CD4-positive, alpha-beta T cell treated with Interleukin-1 beta for 1 hour (primary cell): ENCODE measurements at places on chromosomes 3 and 15.
A peak's percentile ranks its signal among the peaks of the same experiment; 100 is the strongest.

DNA sequence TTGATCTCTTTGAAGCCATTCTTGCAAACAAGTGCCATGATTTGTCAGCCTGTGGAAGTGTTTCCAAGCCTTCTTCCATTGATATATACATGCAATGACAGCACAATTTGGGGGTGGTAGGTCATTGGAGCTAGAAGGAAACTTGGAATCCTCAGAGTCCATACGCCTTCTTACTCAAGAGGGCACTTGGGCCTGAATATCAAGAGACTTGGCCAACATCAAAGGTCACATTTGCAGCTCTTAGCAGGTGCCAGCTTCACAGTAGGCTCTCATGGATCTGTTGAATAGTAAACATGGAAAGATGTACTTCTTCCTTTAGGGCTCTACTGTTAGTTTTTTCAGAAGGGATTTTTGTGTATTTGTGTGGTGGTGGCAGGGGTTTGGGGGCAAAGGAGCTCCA lies 50.9 kb downstream of the RHCG start:
- DNase-seq, result no peak

DNA sequence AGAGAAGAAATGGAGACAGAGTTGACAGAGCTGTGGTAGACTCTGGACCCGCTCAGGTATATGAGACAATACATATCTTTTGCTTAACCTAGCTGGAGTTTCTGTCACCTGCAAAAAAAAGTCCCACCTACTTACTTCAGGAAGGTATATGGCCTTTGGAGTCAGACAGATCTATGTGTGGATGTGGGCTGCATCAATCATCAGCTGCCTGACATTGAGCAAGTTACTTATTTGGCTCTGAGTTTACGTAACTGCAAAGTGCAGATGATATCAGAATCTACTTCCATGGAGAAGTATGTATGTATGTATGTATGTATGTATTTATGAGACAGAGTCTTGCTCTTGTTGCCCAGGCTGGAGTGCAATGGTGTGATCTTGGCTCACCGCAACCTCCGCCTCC lies 124.3 kb downstream of the MYLK start:
- DNase-seq, result no peak

GRCh38 chr3:58565621-58566397 lies 11.4 kb downstream of the FAM107A start:
- DNase-seq, result no peak

GRCh38 chr3:170909129-170909903 lies 879 bp upstream of the EIF5A2 start:
- no peak for DNase-seq

DNA sequence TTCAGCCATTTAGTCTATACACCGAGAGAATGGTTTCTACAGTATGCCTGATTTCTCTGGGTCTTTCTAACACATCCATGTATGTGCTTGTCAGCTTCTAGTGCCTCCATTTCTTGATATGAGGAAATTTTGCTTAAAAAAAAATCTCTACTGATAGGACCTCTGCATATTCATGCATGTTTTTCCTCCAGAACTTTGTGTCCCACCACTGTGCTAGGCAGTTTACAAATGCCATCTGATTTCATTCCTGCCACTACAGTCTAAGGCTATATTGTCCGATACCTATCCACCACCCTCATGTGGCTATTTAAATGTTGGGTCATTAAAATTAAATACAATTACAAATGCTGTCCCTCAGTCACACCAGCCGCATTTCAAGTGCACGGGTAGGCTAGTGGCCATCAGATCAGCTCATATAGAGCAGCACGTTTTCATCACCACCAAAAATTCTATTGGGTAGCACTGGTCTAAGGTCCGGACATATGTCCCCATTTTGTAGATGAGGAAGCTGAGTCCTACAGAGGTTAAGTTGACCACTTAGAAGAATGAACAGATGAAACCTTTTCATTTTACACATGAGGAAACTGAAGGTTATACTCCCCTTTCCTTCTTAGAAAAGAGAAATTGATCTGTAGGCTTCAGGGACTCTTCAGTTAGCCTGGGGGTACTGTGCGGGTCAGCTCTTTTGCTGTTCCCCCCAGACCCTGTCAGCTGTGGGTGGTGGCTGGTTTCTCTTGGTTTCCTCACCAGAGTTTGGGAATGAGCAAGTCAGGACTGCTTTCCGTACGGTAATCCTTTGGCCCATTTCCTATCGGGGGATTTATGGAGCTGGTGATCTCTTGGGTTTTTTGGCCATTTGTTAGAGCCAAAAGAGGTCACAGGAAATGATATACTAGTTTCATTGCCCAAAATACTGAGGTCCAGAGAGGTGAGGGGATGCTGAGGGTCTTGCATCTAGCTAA lies 56.5 kb downstream of the SMAD3 start:
- no peak for DNase-seq

DNA sequence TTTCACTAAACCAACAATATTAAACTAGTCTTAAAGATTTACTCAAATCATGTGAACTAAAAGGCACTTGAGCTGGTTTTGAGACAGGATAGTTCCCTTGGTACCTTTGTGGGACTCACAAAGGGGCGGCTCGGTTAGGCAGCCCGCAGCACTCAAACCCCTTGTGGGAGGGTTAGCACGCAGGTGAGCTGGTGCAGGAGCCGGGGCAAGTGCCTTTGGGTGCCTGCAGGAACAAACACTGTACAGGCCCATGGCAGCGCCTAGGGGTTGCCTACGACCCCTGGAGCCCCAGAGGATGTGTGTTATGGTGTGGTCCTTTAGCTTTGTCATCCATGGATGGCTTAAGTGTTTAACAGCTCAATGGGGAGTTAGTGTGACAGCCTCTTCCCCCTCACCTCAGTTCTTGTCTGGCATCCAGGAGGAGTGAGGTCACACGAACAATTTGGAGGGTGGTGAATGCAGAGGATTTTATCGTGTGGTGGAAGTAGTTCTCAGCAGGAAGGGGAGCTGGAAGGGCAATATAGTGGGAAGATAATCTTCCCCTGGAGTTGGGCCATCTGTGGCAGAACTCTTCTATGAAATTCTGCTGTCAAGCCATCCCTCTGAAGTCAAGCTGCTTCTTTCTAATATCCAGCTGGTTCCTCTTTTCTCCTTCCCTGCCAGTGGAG lies 470.9 kb downstream of the RBMS3 start:
- no peak for DNase-seq

- no peak for DNase-seq
Measured at GRCh38 chr3:9013782-9014563, 50.7 kb upstream of the RAD18 start.

- DNase-seq, result no peak
Measured at GRCh38 chr3:177370246-177370822, 173.1 kb upstream of the TBL1XR1 start.

DNA sequence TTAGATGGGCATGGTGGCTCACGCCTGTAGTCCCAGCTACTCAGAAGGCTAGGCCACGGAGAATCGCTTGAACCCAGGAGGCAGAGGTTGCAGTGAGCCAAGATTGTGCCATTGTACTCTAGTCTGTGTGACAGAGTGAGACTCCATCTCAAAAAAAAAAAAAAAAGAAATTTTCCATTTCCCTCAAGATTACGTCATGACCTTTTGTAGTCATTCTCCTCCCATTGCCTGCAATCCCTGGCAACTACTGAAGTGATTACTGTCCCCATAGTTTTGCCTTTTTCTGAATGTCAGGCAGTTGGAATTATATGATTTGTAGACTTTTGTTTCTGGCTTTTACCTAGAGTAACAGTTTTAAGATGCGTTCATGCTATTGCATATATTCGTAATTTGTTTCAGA lies 28.0 kb downstream of the WDR76 start:
- no peak for DNase-seq

GRCh38 chr3:184234671-184235380 lies 5.4 kb downstream of the VWA5B2 start:
- no peak for DNase-seq

- no peak for DNase-seq
Measured at GRCh38 chr3:11389386-11390268, 117.4 kb downstream of the ATG7 start.

DNA sequence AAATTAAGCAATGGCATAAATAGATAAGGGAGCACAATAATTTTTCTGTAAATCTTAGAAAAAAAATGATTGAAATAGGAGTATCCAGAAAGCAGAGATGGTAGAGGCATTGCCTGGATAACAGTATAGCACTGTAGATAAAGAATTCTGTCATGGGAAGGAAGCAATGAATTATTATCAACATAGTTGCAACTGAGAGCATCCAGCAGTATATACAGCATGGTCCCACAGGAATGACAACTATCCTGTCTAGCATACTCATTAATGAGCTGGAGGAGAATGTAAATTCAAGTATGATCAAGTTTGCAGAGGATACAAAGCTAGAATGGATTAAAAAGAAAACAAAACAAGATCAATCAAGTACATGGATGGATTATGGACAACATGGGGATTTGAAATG lies 90.8 kb downstream of the DPH6 start:
- DNase-seq, result no peak

- no peak for DNase-seq
Measured at GRCh38 chr3:73601481-73601880, 23.3 kb downstream of the PDZRN3 start.

DNA sequence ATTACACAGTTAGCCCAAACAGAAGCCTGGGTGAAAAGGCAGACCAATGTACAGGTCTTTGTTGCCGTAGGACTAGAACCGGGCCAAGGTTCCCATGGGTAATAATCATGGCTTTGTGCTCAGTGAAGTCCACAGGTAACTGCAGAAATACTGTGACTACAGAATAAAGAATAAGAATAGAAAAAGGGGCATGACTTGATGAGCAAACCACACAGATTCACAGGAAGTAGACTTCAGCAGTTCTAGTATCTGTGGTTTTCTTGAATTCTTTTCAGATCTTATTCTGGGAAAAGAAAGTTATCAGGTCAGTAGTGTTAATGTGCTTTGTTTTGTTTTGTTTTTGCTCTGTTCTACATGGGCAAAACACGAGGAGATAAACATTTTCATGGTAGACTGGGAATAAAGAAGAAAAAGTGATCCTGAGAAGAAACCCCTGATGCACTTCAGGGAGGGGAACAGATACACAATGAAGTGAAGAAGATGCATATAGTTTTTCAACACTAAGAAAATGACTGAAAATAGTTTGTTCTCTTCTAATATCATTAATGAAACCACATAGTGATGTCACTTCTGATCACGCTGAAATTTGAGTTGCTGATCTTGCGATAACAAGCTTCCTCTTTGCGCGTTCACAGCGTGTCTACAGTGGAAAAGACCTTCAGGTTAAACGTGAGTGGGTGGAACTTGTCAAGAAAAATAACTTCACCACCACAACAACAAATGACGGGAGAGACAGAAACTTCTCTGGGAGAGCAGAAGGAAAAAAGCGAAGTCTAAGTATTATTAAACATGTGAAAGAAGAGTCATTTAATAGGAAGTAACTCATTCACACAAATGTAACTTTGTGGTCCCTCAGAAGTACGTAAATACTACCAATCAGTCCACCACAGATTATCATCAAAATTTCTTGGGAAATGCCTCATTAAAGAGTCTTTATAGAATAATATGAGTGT lies 315.8 kb upstream of the SATB1 start:
- peak; percentile 82 for DNase-seq

DNA sequence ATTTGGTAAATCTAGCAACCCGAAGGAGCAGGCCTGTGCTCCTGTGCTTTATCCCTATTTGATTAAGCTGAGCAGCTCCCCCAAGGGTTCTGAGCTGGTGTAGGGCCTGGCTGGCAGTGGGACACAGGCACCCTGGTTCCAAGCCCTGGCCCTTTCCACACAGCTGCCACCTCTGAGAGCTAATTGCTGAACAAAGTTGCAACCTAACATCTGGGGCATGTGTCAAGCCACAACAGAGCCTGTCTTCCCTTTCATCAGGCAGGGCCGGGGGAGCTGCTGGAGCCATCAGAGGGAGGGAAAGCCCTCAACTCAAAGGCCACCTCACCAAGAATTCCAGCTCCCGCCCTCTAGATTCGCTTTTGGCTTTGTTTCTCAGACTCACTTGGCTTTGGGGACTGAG lies 17.1 kb upstream of the MRPS22 start:
- no peak for DNase-seq

DNA sequence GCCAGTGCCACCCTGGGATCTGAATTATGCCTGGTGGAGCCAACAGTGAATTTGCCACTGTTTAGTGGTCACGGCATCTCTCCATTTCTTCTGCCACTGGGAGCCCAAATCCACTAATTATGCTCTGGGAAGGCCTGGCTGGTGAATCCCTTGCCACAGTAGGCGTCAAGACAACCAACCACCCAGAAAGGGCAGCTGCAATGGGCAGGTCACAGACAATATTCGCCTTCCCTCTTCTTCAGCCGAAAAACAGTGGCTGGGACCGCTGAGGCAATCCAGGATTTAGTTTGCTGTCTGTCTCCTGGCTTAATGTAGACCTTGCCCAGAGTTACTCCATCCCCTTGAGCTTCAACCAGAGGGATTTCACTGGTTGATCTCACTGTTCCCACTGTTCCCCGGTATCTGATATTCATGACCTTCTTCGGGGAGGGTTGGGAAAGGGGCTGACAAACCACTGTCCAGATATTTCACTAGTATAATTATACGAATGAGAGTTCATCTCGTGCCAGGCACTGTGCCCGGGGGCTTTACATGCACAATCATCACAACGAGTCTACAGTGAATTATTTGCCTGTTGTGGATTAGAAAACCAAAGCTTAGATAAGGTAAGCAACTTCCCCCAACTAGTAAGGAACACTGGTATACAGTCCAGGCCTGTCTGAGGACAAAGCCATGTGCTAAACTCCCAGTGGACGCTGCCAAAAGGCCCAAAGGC lies 49.9 kb upstream of the RAB6B start:
- DNase-seq, result no peak

- DNase-seq, result no peak
Measured at GRCh38 chr3:177286034-177286433, 88.8 kb upstream of the TBL1XR1 start.

GRCh38 chr3:54538346-54538745 lies 389.5 kb downstream of the LRTM1 start:
- DNase-seq, result no peak

- no peak for DNase-seq
Measured at GRCh38 chr3:160886421-160886820, 130.4 kb downstream of the PPM1L start.

DNA sequence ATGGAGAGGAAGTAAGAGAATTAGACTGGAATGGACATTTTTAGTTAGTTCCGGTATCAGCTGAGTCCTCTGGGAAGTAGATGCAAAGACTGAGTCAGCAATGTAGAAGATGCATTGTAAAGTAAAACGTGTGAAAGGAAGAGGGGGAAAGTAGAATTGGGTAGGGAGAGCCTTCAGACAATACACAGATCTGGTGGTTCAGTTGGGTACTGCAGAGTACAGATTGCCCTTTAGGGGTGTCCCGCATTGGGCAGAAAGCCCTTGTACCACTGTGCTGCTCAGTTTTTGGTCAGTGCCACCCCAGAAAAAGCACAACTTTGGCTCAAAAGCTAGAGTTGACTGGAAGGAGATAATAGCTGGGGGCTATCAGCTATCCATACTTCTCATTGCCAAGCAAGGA lies 247.4 kb downstream of the KBTBD8 start:
- DNase-seq, result no peak

DNA sequence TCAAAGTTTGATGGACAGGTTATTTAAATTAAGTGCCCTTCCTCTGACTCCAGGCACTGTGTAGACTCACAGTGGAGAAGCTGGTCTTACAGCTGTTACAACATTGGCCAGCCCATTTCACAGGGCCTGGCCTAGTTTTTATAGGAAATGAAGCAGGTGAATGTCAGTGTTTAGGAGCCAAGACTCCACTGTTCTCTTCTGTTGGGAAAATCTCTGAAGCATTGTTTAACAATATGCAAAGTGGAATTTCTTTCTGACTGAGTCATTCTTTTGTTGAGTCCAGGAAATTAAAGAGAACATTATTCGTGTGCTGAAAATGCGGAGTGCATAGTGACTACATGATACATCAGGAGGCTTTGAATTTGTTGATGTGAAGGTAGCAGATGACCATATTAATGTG lies 64.7 kb downstream of the ARRDC4 start:
- DNase-seq, result no peak
